ENCODE measurements at places on chromosomes 4 and X.

GRCh38 chr4:184815046-184815877 is 10.5 kb downstream of the ACSL1 start:
- DNase-seq: no peak

DNA sequence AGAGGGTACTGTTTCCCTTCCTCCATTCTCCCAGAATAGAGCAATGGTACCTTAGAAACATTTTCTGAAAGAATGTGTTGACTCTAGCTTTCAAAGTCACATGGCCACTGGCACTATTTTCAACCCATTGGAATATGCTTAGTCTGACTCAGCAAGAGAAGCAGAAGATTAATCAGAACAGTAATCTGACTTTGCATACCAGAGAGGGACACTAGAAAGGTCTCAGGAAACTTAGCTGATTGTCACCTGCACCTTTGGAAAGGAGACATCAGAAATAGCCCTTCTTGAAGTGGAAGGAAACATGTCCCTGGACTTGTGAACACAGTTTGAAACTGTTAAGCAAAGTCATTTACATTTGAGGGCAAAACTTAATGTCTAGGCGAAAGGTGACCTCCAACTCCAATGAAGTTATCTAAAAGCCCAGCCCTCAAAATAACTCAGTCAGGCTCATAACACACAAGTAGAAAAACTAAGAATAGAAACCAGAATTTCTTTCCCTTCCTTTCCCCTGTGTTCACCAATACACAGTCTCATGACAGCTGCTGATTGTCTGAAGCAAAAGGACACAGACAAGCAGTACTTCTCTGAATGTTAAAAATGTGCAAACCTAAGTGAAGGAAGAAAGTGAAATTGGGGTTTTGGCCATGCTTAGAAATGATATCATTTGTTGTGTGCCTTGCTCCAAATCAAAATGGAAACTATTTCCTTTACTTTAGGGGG is 270.8 kb downstream of the GRIA3 start:
- peak; percentile 6 for DNase-seq

GRCh38 chr4:129355516-129355915 is 259.6 kb downstream of the C4orf33 start:
- no peak for DNase-seq

GRCh38 chr4:151034829-151035228 is 19.7 kb upstream of the LRBA start:
- DNase-seq: no peak

DNA sequence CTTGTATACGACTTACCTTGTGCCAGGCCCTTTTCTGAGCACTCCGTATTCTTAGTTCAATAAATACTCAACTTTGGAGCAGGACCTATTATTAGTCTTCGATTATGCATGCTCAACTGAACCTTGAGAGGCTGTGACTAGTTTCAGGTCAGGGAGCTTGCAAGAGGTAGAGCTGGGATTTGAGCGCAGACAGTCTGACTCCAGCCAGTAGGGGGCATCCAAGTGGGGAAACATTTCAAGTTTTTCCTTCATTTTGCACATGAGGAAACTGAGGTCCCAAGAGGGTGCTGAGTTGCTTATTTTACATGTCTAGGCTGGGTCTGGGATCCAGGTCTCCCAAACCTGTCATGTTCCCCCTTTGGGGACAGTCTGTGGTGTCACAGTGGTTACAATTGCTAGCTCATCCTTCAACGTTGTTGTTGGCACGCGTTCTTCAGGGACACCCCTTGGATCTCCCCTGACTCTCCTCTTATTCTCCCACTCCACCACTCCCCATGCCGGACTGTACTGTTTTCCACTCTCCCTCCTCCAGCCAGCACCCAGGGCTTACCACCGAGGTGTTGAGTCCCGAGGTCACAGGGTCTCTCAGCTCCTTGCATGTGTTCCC is 6.7 kb upstream of the PRICKLE3 start:
- no peak for DNase-seq

GRCh38 chr4:101693842-101694398 is 96.6 kb upstream of the BANK1 start:
- DNase-seq: no peak

GRCh38 chr4:166039822-166040221 is 166.8 kb downstream of the TLL1 start:
- no peak for DNase-seq

DNA sequence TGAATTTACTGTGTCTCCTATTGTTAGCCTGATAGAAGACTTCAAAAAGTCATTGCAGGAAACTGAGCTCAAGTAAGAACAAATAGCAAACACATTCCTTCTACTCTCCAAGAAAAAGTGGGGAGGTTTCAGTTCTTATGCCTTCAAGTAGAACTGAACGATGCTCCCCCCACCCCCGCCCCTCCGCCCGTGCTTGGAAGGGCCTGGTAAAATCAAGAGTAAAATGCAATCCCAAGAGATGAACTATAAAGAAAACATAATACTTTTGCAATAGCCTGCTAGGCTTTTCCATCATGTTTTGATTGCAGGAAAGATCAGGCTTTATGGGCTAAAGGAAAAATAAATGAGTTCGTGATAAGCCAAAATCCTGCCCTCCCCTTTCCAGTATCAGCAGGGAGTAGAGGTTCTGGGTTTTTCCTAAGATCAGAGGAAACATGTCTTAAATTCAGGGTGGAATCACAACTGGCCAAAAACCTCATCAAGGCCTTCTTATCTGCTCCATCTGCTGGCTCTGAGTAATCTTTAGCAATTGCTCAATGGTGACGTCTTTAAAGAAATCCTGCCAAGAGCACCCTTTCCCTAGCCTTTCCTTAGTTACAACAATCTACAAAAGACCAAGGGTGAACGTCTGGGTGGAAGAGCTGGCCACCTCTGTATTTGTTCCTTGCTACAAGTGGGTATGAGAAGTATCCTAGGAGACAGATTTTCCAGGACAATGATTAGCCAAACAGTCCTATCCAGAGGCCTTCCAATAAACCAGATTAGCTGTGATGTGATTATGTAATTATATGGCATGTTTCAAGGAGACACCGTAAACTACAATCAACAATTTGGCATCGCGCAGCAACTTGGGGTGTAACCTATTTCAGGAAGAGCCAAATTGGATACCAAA is 66.3 kb upstream of the FAM9C start:
- DNase-seq: peak; percentile 88

- DNase-seq: no peak
Observed at GRCh38 chrX:153966283-153966688, 5.3 kb downstream of the HCFC1 start.

GRCh38 chrX:9430346-9430921 is 34.4 kb upstream of the TBL1X start:
- no peak for DNase-seq

- DNase-seq: no peak
Observed at GRCh38 chr4:76950052-76950955, 752 bp downstream of the SEPTIN11 start.

DNA sequence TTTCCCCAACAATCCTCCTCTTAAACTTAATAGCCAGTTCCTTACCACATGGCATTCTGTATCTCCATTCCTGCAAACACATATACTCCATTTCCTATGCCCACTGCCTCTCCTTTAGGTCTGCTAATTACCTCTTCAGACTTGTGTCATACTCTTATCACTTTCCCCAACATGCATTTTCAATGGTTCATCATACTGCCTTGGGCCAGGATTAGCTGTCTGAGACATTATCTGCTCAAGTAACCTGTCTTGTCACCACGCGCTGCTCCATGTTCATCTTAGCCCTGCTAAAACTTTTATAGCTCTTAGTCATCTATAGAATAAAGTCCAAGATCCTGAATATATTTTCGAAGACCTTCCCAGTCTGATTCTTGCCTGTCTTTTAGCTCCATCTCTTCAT is 224.1 kb upstream of the GK2 start:
- no peak for DNase-seq

GRCh38 chr4:77454858-77455257 is 150.8 kb upstream of the CXCL13 start:
- DNase-seq: no peak

DNA sequence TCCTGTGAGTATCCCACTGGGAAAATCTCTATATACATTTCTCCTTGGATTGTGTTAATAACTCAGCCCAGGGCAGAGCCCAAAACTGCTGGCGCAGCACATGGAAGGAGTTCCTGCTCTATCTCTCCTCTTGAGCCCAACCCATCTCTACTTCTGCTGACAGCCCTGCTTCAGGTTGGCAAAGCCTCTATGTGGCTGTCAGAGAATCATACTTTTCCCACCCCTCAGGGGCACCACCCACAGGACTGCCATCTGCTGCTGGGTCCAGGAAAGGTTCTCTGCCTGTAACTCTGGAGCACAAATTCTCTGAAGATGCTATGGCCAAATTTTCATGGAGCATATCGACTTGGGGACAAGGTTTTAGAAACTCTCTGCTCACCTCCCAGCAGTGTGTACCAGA is 278.5 kb upstream of the EMCN start:
- DNase-seq: no peak

GRCh38 chrX:8183346-8183745 is 12.3 kb upstream of the VCX2 start:
- DNase-seq: no peak

DNA sequence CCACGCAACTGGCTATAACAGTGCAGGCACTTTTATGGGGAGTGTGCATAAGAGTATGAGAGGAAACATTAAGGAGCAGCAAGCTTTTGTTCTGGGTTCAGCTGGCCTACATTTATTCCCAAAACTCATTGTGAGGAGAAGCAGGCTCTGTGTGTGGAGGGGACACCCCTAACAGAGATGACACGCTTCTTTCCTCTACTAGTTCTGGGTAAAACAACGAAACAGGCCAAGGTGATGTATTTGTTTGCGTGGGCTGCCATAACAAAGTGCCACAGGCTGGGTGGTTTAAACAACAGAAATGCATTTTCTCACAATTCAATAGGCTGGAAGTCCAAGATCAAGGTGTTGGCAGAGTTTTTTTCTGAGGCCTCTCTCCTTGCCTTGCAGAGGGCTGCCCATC is 488.6 kb downstream of the MID1IP1 start:
- DNase-seq: no peak

GRCh38 chr4:122377352-122377751 is 1.5 kb upstream of the ADAD1 start:
- DNase-seq: no peak

- no peak for DNase-seq
Observed at GRCh38 chrX:70456256-70456655, 11.6 kb downstream of the DLG3 start.

All from retinal pigment epithelial cell (primary cell).